ENCODE measurements at places on chromosomes 6 and 20.

GRCh38 chr6:161064915-161065314, 73.3 kb downstream of the MAP3K4 start:
- DNase-seq = no peak

DNA sequence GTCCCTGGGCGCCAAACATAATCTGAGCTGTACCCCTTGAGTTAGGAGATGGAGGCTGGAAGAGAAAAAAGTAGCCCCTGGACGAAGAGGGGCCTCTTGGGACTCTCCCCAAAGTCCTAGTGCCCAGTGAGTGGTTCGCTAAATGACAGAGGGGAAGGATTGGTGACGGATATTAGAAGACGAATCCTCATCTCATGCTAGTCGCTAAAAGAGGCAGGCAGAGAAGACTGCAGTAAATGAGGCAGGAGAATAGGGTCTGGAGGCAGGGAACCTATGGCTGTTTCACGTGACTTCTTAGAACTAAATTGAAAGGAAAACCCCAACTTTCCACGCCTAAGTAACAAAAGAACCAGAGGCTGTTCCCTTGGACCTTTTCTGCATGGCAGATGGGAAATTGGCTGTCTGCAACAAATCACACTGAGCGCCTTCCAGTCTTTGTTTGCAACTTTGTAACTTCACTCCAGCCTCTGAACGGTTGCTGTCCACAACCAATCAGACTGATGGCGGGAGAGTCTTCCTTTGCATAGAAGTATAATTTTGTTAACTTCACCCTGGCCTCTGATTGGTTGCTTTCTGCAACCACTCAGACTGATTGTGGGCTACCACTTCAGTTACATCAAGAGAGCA, 731 bp upstream of the RBL1 start:
- DNase-seq = no peak

GRCh38 chr20:63829603-63829944, 1.5 kb downstream of the ZBTB46 start:
- no peak for DNase-seq

DNA sequence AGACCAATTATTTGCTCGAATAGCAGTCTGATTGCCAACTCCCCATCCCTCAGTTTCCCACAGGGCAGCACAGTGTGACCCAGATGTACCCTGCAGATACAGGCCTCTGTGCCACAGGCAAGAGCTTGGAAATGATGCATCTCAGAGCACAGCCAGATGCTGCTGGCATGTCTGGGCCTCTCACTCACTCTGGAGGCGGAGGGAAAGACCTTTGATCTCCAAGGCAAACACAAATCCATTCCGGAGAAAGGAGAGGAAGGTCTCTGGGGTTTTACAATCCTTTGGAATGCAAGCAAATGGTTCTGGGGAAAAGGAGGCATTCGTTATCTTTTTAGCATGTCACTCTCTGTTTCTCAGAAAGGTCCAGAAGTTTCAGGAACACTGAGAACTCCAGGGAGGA, 74.2 kb downstream of the RIOK1 start:
- peak; percentile 51 for DNase-seq

- DNase-seq = no peak
These were observed 12.6 kb downstream of the MCM3 start for GRCh38 chr6:52271852-52272460.

- no peak for DNase-seq
These were observed 24.8 kb upstream of the VSTM2L start for GRCh38 chr20:37877832-37878772.

GRCh38 chr20:43187476-43188233, 2.1 kb downstream of the PTPRT start:
- DNase-seq = peak; percentile 85

- DNase-seq = no peak
These were observed 290.4 kb downstream of the EYS start for GRCh38 chr6:65416621-65417020.

- DNase-seq = no peak
These were observed 343.2 kb downstream of the FRK start for GRCh38 chr6:115717472-115717871.

GRCh38 chr20:33781133-33781532, 30.0 kb upstream of the CHMP4B start:
- no peak for DNase-seq

DNA sequence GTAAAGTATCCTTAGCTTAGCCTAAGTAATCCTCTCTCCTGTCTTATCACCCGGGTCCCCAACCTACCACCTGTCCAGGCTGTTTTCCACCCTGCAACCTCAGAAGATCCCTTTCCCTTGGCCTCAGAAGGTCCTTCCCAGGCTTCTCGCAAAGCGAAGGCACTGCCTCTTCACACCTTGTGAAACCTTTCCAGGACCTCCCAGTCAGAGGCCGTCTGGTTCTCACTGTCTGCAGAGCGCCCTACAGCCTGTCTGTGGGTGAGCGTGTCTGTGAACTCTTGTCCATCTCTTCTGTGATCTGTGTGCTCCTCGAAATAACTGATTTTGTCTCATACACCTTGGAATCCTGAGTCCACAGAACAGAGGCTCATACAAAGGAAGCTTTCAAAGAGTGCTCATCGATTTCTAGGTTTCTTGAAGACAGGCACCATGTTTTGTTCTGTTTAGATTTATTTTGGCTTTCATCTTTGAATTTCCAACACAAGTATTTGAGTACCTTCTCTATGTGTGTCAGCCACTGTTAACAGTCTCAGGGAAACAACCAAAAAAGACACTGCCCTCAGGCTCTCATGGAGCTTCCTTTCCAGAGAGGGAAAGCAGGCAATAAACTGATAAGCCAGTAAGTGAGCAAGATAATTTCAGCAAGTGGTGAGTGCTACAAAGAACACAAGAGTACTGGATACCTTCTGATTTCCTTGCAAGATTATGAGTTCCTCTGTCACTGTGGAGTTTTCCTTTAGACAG, 6.3 kb downstream of the PDE10A start:
- no peak for DNase-seq

GRCh38 chr6:21613809-21614208, 20.3 kb downstream of the SOX4 start:
- no peak for DNase-seq

DNA sequence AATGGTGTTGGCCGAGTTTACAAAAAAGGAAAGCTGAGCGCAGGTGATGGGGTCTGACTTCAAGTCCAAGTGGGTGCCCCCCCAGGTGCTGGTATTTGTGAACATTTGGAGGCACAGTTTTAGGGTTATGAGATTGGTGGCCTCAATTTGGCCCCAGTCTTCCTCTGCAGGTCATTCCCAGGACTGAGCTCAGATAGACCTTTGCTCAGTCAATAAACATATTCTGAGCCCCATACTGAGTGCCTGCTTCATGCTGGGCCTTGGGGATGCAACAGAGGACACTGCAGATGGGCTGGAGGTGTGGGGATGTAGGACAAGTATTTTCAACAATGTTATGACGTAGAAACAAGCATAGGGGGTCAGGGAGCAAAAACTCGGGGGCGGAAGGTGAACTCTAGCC, 33.5 kb downstream of the TGM3 start:
- DNase-seq = no peak

- no peak for DNase-seq
These were observed 611.5 kb upstream of the IMPG1 start for GRCh38 chr6:76683985-76684384.

DNA sequence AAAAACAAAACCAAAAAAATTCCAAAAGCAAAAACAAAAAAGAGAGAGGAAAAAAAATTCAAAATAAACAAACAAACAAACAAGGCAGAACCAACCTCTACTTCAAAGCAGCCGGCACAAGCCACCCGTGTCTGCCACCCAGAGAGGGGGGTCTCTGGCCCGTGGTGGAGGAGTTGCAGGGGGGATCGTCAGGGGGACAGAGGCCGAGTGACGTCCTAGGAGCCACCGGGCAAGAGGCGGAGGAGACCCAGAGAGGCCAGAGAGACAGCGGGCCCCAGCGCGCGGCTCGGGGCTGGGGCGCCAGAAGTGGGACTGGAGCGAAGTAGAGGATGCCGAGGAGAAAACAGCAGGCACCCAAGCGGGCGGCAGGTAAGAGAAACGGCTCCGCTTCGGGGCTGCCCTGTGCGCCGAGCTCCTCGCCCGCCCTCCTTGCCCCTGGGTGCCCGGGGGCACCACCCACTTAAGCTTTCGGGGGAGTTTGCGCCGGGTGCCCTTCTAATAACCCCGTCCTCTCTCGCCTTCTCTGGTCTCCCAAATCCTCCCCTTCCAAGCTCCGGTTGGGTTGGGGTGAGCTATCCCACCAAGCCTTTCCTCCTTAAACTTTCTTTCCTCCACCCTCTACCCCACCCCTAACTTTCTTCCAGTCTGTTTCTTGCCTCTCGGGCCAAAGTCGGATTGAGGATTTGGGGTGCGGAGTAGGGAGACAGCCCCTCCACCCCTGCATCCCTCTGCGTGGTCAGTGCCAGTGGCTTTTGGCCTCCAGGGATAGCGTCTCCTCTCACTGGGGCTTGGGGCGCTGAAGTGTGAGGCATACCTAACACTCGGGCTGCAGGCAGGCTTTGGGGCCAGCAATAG, 1.0 kb downstream of the TSHZ2 start:
- peak; percentile 59 for DNase-seq

DNA sequence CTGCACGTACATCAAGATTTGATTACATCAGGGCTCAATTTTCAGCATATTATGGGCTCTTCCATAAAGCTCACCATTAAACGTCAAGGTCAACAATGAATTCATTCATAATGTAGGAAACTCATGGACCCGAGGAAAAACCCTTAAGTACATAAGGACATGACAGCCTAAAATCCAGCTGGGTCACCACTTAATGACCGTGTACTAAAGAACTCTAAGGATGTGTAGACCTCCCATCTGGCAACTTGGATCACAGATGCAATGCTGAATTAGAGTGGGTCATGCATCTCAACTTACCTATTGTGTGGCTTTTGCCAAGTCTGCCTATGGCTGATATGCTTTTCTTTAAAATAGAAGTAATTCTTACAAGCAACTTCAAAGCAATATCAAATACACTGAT, 26.7 kb upstream of the DEFB112 start:
- DNase-seq = no peak

DNA sequence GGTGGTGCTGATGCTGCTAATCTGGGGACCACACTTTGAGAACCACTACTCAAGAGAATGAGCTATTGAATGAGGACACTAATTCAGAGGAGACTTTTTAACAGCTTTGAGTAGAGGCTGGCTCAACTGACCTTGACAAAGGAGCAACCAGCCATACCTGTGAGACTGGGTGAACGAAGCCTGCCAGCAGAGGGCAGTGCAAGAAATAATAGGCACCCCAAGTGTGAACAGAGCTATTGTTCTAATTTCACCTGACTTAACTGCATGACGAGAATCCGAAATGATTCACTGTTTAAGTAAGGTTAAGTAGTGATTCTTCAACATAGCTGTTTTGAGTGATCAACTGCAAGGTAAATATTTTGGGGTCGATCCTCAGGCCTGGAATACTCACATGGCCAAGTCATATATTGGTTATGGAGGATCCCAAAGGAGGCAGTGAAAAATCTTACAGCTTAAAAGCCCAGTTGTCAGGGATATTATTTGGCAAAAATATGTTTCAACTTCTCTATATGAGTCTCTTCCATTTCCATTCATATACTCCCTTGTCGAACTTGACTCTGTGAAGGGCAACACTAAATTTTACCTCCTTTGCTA, 550.5 kb upstream of the MARCKS start:
- DNase-seq = peak; percentile 50

GRCh38 chr6:110398778-110399177, 16.6 kb downstream of the DDO start:
- no peak for DNase-seq

GRCh38 chr6:137798846-137799245, 68.2 kb upstream of the TNFAIP3 start:
- DNase-seq = no peak

GRCh38 chr20:59173938-59174491, 10.4 kb downstream of the ZNF831 start:
- no peak for DNase-seq

- DNase-seq = no peak
These were observed 1.8 kb downstream of the RBCK1 start for GRCh38 chr20:409697-410559.

- DNase-seq = no peak
These were observed 81.8 kb downstream of the KIF16B start for GRCh38 chr20:16491294-16491905.

GRCh38 chr6:112665815-112666214, 318.7 kb downstream of the RFPL4B start:
- DNase-seq = no peak

DNA sequence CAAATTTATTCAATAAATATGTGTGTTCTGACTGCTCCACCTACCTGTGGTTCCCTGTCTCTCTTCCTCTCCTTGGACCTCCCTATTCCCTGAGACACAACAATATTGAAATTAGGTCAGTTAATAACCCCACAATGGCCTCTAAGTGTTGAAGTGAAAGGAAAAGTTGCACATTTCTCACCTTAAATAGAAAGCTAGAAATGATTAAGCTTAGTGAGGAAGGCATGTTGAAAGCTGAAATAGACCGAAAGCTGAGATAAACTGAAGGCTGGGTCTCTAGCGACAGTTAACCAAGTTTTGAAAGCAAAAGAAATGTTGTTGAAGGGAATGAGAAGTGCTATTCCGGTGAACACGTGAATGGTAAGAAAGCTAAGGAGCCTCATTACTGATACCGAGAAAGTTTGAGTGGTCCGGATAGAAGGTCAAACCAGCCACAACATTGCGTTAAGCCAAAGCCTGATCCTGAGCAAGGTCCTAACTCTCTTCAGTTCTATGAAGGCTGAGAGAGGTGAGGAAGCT, 34.1 kb downstream of the UST start:
- no peak for DNase-seq

GRCh38 chr20:20561172-20561571, 151.3 kb downstream of the RALGAPA2 start:
- no peak for DNase-seq

- DNase-seq = no peak
These were observed 42.4 kb downstream of the SNX14 start for GRCh38 chr6:85551264-85551663.

GRCh38 chr20:16848061-16848460, 99.9 kb downstream of the OTOR start:
- DNase-seq = no peak

DNA sequence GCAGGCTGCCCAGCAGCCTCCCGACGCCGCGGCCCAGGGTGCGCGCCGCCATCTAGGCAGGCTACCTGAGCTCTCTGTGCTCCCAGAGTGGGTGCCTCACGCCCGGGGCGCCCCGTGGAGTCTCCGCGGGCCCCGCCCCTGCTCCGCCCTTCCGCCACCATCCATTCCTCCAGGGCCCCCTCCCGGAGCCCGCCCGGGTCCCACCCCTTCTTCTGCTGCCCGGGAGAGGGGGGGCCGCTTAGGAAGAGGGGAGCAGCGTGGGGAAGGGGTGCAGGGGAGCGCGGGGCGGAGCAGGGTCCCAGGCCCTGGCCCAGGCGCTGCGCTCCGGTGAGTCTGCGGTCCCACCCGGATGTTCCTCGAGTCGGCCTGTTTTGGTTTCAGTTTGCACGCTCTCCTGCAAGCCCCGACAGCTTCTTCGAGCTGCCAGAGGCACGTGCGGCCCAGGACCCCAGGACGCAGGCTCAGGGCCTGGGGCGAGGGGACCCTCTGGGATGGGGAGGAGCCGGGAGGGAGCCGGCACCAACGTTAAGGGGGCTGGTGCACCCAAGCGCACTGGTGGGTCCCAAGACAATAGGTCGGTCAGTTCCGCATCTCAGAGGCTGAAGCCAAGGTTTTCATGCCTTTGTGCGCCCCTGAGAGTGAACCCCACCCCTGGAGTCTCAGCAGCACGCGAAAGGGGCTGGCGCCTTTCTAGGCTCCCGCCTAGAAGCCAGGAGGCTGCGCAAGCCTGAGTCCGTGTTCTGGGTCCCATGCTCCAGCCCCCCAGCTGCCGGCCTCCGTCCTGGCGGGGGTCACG, at the start of gene ACSS1:
TSS of gene ACSS1 (minus strand) at position 89 of the 796 bp plus-strand sequence. CDS start at position 52, 37 bp downstream.
- DNase-seq = peak; percentile 37

GRCh38 chr6:84428300-84428907, 201.0 kb upstream of the CEP162 start:
- peak; percentile 66 for DNase-seq

Data from nephron progenitor cell (in vitro differentiated cells).